RPMI7951 (cell line): ENCODE measurements at places on chromosomes 3 and 15.
A peak's percentile ranks its signal among the peaks of the same experiment; 100 is the strongest.

DNA sequence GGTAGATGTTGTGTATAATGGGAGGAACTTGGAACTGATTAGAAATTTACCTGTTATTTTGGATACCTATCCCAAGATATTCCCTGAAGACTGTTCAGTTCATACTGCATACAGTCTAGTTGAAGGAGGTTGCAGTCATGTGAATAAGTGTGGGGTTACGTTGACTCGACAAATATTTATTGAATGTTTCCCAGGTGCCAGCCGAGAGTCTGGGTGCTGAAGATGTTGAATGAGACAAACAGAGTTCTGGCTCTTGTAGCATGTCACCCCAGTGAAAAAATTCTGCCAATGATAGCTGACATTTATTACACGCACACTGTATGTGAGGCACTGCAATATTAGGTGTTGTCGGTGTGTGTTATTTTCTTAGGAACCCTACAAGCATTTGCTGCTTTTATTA is 176.0 kb downstream of the KCNMB2 start:
- no peak for DNase-seq

GRCh38 chr15:63110428-63111026 is 11.1 kb upstream of the LACTB start:
- DNase-seq = peak; percentile 68

GRCh38 chr3:126370055-126370454 is 12.8 kb upstream of the KLF15 start:
- no peak for DNase-seq

GRCh38 chr15:93466380-93466779 is 377.4 kb upstream of the RGMA start:
- no peak for DNase-seq

DNA sequence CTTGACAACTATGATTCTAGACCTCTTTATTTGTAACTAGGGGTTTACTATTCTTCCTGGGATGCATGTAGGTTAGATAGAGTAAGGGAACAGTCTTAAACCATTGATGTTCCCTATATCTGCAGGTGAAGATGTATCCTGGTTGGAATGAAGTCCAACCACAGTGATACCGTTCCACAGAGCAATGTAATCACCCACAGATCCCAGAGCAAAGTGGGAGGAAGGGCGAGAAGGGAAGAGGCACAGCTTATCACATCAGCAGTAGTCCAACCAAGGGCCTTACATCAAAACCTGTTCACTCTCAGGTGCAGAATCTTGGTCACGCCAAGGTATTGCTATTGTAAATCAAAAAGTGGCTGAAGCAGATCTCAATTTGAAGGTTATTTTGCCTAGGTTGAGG is 61.8 kb upstream of the LIPC start:
- no peak for DNase-seq

- no peak for DNase-seq
Measured at GRCh38 chr3:11297126-11297525, 24.9 kb downstream of the ATG7 start.
